Right atrium auricular region (tissue), 2 donors: ENCODE measurements at places on chromosomes 16 and 17. TPM values are rescaled to one million over a fixed set of nuclear protein-coding genes. Genes with fewer than 3 reads are reported as not detected.

DNA sequence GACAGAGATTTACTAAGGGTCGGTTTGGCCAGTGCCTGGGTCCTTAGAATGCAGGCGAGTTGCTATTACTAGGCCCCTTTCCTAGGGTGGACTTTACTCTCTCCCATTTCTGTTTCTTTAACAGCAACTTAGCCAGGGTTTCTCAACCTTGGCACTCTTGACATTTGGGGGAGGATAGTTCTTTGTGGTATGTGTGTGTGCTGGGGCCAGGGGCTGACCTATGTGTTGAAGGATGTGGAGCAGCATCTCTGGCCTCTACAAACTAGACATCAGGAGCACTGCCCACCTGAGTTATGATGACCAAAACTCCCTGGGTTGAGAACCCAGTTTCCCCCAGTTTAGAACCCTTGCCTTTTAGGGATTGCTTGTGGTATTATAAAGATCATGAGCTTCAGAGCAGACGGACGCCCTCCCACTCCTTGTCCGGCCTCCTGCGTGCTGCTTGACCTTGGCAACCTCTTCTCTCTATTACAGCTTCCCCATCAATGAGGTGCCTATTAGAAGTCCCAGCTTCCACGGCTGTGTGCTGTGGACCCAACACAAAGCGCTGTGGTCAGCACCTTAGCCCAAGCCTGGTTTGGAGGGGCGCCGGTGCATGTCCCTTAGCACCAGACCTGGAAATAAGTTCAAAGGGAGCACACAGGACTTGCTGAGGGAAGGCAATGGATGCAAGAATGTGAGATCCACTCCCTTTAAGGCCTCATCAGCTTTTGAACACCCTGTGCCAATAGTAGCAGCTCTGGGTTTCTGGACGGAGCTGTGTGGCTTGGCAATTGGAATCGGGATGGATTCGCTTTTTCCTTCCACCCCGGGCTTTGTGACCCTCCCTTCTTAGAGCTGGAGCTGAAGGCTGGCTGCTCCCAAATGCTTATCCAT lies 239.2 kb upstream of the MAF start:
- peak; percentile 64 for DNase-seq
- H3K4me3 ChIP-seq = no peak overlapping the region
- H3K27me3 ChIP-seq = no peaks in the 10 kb centered on the region
- peaks cover 9% of the 10 kb centered on the region for H3K4me1 ChIP-seq
- no peak overlapping the region for H3K27ac ChIP-seq

ZNF200 gene
- 3.2 TPM for total RNA-seq

DNA sequence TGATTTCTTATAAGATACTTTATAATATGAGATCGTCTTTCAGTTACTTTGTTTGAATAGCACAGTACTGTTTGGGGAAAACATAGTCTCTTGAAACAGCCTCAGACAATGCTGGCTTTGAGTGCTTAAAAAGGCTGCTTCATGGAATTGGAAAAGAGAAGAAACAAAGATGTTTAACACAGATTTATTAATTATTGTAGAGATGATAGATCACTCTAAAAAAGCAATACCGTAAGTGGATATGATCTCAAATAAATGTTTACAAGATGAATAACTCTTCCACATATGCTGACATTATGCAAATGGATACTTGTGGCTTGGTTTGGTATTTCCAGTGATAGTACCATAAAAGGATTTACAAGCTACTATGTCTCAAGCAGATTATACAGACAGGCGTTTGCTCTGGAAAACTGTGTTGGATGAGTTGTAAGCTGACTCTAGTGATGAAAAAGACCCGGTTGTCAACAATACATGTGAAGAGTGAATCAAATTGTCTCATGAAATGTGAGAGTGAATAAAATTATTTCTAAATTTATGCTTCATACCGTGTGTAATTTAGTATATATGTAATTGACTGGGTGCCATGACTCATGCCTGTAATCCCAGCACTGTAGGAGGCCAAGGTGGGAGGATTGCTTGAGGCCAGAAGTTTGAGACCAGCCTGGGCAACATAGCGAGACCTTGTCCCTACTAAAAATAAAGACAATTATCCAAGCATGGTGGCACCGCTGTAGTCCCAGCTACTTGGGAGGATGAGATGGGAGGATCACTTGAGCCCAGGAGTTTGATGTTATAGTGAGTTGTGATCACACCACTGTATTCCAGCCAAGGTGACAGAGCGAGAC lies 105.4 kb downstream of the FTO start:
- no peaks in the 10 kb centered on the region for H3K36me3 ChIP-seq
- no peak overlapping the region for H3K4me3 ChIP-seq
- DNase-seq = no peak
- H3K27ac ChIP-seq = no peak overlapping the region
- H3K4me1 ChIP-seq = no peaks in the 10 kb centered on the region
- no peaks in the 10 kb centered on the region for H3K27me3 ChIP-seq

MYH8 gene
- not detected for total RNA-seq

DNA sequence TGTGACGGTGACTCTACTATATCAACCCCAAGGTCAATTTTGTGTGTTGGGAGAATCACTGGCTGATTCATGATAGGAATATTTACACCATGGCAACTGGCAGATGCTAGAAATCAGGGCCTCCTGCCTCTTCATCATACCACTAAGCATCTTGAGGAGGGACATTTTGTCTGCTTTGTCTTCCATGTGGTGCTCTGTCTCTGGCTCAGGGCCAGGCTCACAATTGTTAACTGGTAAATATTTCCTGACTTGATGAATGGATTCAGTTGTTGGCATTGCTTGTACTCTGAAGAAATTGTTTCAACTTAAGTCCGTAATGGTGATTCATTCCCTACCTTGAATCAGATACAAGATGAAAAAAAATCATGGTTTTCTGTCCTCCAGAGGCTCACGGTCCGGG lies 292.7 kb downstream of the HAPSTR1 start:
- H3K27me3 ChIP-seq = no peaks in the 10 kb centered on the region
- H3K4me1 ChIP-seq = no peaks in the 10 kb centered on the region
- DNase-seq = no peak
- no peaks in the 10 kb centered on the region for H3K36me3 ChIP-seq

- H3K27ac ChIP-seq = no peak overlapping the region
- no peaks in the 10 kb centered on the region for H3K4me1 ChIP-seq
- no peak overlapping the region for H3K4me3 ChIP-seq
- no peak for DNase-seq
- no peaks in the 10 kb centered on the region for H3K36me3 ChIP-seq
These were observed 8.4 kb downstream of the VPS9D1 start for GRCh38 chr16:89712274-89712781.

GRCh38 chr16:48608452-48608851 lies 1.5 kb downstream of the N4BP1 start:
- no peaks in the 10 kb centered on the region for H3K4me1 ChIP-seq
- H3K27me3 ChIP-seq = no peaks in the 10 kb centered on the region
- H3K4me3 ChIP-seq = peak overlapping the region; percentile 95

GRCh38 chr17:80870401-80870800 lies 121.2 kb upstream of the CHMP6 start:
- H3K4me3 ChIP-seq = no peak overlapping the region
- H3K27me3 ChIP-seq = no peaks in the 10 kb centered on the region
- H3K27ac ChIP-seq = no peak overlapping the region
- H3K36me3 ChIP-seq = no peaks in the 10 kb centered on the region
- no peaks in the 10 kb centered on the region for H3K4me1 ChIP-seq

DNA sequence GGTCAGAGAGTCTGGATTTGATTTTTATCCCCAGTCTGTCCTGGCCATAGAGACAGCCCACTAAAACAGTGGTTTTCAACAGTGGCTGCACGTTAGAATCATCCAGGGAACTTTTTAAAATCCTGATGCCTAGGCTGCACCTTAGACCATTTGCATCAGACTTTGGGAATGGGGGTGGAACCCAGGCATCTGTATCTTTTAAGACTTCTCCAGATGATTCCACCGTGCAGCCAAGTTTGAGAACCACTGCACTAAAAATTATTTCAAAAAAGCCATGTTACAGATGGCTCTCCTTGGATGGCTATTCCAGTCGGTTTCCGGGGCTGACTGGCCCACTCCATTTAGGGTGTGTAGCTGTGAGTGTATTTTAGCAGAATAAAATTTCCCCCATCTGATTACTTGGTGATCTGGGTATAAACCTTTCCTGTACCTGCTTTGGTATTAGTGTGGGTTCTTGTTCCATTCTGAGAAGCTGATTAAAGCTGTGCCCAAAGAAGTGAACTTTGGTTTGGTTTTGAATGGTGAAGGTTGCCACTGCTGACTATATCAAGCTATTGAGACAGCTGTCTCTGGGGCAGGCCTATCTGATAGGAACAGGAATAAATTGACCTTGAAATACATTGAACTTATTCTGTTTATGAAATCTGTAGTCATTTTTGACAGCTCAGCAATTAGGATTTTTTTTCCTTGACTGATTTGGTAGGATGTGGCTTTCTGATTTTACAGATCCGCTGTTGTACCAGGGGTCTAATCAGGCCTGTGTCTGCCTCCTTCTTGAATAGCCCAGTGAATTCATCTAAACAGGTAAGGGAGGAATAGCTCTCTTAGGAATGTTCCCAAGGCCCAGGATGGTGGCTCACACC lies 1.3 kb downstream of the ATP5MC1 start:
- H3K27ac ChIP-seq = peak overlapping the region; percentile 86
- peaks cover 29% of the 10 kb centered on the region for H3K36me3 ChIP-seq
- H3K4me1 ChIP-seq = peaks cover 24% of the 10 kb centered on the region
- H3K4me3 ChIP-seq = peak overlapping the region; percentile 73
- no peak for DNase-seq

- no peaks in the 10 kb centered on the region for H3K36me3 ChIP-seq
- H3K27ac ChIP-seq = peak overlapping the region; percentile 63
- DNase-seq = no peak
- peak overlapping the region; percentile 67 for H3K4me3 ChIP-seq
- H3K27me3 ChIP-seq = no peaks in the 10 kb centered on the region
These were observed 1.0 kb downstream of the RHBDL3 start for GRCh38 chr17:32266389-32267301.

DNA sequence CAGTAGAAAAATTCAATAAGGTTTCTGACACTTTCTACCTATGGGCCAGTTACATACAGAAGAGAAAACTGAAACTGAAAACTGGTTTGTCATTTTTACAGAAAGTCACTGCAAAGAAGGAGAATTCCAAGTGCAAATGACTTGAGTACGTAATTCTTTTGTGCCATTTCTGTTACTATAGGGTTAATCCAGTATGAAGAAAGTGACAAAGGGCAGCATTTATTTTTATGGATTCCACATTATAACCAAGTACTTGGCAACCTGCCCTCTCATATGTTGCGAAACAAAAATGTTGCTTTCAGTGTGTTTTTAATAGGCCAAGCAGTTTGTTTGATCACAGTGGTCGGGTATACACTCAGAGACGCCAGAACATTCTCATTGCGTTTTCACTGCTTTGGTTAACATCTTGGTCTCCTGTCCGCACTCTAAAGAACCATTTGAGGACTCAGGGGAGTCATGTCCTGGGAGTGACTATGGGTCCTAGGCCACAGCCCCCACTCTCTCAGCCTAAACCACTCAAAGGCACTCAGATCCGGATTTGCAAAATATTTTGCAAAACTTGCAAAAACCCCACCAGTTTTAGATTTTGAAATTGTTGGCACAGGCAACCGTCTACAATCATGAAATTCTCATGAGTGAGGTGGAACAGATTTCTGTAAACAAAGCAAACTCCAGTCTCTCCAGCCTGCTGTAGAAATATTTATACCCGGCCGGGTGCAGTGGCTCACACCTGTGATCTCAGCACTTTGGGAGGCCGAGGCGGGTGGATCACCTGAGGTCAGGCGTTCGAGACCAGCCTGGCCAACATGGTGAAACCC lies 15.4 kb upstream of the HELZ start:
- no peak overlapping the region for H3K4me3 ChIP-seq
- H3K27ac ChIP-seq = peak overlapping the region; percentile 32
- H3K27me3 ChIP-seq = no peaks in the 10 kb centered on the region
- DNase-seq = no peak
- H3K36me3 ChIP-seq = no peaks in the 10 kb centered on the region
- no peaks in the 10 kb centered on the region for H3K4me1 ChIP-seq

RBFOX1 gene
- 30.4 TPM for total RNA-seq

GRCh38 chr16:3983081-3983520 lies 102.6 kb upstream of the CREBBP start:
- H3K4me3 ChIP-seq = no peak overlapping the region
- peak; percentile 68 for DNase-seq
- peaks cover 7% of the 10 kb centered on the region for H3K4me1 ChIP-seq

- DNase-seq = no peak
- H3K27me3 ChIP-seq = no peaks in the 10 kb centered on the region
- peak overlapping the region; percentile 15 for H3K27ac ChIP-seq
- H3K36me3 ChIP-seq = no peaks in the 10 kb centered on the region
These were observed 5.2 kb downstream of the BAIAP2 start for GRCh38 chr17:81039854-81040758.

DNA sequence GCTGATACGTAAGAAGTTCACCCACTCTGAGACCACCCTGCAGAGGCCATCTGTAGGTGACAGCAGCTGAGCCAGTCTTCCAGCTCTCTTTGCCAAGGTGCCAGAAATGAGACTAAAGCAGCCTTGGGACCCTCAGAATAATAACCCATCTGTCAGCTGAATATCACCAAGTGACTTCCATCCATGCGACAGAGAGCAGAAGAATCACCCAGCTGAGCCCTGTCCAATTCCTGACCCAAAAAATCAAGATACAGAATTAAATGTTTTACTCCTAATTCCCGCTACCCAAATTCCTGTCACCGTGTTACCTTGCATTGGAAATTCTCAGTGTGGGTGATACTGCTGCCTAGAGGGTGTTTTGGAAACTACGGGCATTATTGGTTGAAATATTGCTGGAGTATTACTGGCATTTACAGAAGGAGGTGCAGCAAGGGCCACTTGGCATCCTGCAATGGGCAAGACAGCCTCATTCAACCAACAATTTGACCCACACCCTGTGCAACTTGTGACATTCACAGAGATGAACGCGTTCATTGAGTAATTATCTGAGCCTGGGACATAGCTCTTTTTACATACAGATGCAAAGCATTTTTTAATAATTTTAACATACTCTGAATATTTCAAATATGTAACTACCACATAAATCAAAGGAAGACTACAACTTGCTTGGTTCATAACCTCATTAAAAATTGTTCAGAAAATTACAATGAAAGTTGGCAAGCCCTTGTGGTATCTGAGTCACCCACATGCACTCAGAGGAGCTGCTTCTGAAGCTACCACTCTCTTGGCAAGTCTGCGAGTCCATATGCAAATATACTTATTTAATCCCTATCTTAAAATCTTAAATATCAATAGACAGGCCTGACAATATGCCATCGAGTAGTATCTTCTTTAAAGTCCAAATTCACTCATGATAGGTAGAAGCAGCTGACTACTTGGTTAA lies 126.6 kb downstream of the C16orf95 start:
- no peaks in the 10 kb centered on the region for H3K4me1 ChIP-seq
- no peak overlapping the region for H3K4me3 ChIP-seq
- no peaks in the 10 kb centered on the region for H3K27me3 ChIP-seq
- H3K36me3 ChIP-seq = no peaks in the 10 kb centered on the region
- no peak overlapping the region for H3K27ac ChIP-seq

KCNJ18 gene
- total RNA-seq = not detected

GRCh38 chr16:26598061-26598460 lies 468.7 kb upstream of the C16orf82 start:
- no peaks in the 10 kb centered on the region for H3K27me3 ChIP-seq
- no peak overlapping the region for H3K4me3 ChIP-seq
- no peak overlapping the region for H3K27ac ChIP-seq
- no peaks in the 10 kb centered on the region for H3K36me3 ChIP-seq

- no peaks in the 10 kb centered on the region for H3K27me3 ChIP-seq
- H3K27ac ChIP-seq = no peak overlapping the region
- DNase-seq = no peak
- no peak overlapping the region for H3K4me3 ChIP-seq
- no peaks in the 10 kb centered on the region for H3K4me1 ChIP-seq
- no peaks in the 10 kb centered on the region for H3K36me3 ChIP-seq
These were observed 18.3 kb upstream of the CEP112 start for GRCh38 chr17:66210208-66210574.
